ENCODE measurements at places on chromosomes 5 and 9.

- no peak for DNase-seq
These were observed 60.4 kb upstream of the SMIM23 start for GRCh38 chr5:171725205-171725601.

DNA sequence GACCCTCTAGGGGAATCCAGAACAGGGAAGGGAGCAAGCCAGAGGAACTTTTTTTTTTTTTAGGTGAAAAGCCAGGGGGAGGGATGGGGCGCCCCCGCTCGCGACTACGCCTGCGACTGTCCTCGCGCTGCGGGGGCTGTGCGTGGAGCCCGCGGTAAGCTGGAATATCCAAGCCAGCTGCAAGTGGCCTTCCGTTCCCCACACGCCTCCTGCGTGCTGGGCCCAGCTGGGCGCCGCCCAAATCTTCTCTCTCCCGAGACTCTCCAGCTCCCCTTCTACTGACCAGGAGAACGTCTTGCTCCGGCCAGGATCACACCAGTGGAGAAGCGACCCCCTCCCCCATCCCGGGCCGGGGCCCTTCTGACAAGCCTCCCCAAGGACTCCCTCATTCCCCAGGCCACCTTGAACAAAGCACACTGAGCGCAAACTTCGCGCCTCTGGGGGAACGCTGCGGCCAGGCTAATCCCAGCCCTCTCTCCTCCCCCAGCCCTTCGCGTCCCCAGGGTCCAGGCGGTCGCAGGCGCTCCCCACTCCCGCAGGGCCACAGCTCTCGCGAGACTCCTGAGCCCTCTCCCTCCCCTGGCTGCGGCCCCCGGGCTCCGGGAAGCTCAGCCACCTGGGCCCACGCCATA lies 6.6 kb downstream of the BARX1 start:
- DNase-seq = no peak

DNA sequence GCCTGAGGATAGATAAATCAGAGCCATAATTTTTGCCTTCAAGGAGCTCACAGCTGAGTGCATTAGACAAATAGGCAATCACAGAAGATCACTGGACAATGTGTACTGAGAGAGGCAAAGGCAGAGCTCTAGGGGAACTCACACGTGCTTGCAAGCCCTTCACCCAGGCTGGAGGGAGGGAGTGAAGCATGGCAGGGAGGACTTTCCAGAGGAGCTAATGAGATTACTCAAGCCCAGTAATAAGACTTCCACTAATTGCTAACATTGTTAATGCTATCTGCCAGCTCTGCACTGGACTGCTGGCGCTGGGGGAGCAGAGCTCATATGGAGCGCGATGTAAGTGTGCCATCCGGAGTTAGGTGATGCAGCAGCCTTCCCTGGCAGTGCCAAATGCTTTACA lies 408.4 kb downstream of the NTRK2 start:
- DNase-seq = no peak

- DNase-seq = no peak
These were observed 84.5 kb downstream of the PRRT1B start for GRCh38 chr9:131629825-131630204.

DNA sequence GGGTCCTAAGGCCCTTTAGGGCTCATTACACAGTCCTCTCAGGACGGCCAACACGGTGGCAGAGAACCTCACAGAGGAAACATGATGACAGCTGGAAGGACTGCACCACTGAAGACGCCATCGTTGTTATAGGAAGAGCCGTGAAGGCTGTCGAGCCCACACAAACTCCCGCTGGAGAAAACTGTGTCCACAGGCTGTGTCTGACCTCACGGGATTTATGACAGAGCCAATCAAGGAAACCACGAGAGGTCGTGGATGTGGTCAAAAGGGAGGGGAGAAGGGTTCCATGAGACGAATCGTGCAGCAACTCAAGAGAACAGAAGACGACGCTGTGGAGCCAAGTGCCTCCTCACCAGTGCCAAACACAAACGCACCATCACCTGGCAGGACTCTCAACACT lies 12.2 kb downstream of the QSOX2 start:
- no peak for DNase-seq

GRCh38 chr5:156459812-156460385 lies 132.9 kb downstream of the SGCD start:
- no peak for DNase-seq

DNA sequence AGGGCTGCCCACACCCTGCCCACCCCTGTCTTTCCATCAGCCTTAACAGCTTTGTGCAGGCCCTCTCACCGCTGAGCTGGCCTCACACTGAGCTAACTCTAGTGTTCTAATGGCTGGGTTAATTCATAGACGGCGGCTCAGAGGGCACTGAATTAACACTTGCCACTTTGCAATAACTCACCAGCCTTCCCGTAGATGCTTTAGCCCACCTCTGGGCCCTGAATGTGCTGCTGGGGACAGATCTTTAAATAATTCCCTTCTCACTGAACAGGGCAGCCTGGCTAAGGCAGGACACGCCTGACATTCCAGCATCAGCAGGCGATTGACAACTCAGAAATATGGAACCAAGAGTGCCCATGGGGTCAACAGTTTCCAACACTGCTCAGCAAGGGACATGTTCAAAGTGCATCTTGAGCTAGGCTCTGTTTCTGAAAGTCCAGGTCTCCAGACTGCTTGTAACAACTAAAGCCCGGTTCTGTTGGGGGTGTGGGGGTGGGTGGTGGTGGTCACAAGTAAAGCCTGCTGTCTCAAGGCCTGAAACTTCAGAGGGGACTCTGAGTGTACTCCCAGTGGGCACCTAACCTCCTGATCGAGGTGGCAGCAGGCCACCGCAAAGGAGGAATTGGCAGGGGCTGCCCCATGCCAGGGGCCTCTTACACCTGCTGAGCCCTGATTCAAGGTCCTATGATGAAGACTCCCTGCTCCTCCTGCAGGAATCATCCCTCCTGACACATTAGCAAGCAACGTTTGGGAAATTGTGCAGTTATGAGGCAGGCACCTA lies 248.3 kb downstream of the FSTL4 start:
- DNase-seq = no peak

All from stimulated activated CD8-positive, alpha-beta memory T cell treated with anti-CD3 and anti-CD28 coated beads, Interleukin-4, amount 100 ng/mL, for 4 hours (primary cell).